NCI-H226 (cell line): ENCODE measurements at places on chromosomes 2 and 18.

GRCh38 chr2:231642631-231643494 lies 50.2 kb downstream of the TEX44 start:
- peak; percentile 99 for DNase-seq

GRCh38 chr18:42141439-42141838 lies 186.4 kb downstream of the PIK3C3 start:
- DNase-seq, result no peak

GRCh38 chr2:77567723-77568122 lies 45.5 kb upstream of the LRRTM4 start:
- DNase-seq, result no peak

GRCh38 chr2:207749873-207750272 lies 19.8 kb downstream of the FZD5 start:
- no peak for DNase-seq

- DNase-seq, result no peak
These were observed 382.8 kb upstream of the HS6ST1 start for GRCh38 chr2:128701418-128701817.

DNA sequence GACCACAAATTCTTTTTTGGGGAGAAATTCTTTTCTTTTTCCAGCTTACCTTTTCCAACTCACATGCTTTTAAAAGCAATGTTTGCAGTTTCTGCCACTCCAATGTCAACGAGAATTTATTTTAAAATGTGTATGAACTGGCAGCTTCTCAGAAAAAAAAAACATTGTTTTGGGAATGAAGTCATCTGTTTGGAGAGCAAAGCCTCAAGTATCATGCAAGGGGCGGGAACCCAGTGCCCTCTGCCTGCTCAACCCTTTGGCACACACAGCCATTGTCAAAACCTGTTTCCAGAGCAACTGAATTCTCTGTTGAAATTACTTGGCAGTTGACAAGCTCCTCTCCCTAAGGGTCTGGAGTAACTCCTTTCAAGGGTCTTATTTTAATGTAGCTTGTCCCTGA lies 128.5 kb downstream of the QPCT start:
- peak; percentile 65 for DNase-seq

DNA sequence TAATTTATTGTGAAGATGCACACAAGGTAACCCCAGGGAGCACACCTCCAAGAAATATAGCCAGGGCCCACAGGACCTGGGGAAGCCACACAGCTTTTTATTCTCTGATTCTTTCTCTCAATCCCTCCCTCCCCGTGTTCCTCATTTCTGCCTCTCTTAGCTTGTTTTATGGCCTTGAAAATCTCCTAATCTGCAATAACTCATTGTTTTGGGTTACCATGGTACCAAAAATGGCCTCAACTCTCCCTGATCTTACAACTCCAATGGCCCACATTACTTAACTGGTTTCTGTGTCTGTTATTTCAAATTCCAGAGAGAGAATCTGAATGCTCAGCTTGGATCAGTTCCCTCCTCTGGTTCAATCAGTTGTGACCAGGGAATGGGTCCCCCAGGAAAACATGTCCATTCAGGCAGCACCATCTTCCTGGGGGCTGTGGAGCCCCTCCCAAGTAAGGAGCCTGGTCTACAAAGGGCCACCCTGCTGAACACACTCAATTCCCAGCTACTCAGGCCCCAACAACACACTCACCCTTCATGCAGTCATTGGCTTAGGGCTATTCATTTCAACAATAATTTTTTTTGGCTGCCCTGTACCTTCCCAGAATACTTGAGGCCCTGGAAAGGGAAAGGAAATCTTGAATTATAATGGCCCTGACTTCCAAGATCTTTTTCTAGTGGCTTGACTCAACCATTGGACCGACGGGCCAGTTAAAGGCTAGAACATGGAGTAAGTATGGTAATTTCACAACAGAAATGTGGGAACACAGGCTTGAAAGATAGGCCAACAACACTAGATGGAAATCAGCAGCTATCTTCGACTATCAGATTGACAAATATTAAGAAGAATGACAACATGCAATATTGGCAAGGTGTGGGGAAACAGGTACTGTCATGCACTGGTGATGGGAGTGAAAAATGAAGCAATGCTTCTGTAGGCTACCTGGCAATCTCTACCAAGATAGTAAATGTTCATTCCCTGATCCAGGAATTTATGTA lies 41.6 kb upstream of the ST3GAL5 start:
- DNase-seq, result no peak

GRCh38 chr18:73707035-73707434 lies 440.6 kb downstream of the FBXO15 start:
- no peak for DNase-seq

GRCh38 chr18:11387880-11388279 lies 221.5 kb upstream of the SLC35G4 start:
- no peak for DNase-seq

DNA sequence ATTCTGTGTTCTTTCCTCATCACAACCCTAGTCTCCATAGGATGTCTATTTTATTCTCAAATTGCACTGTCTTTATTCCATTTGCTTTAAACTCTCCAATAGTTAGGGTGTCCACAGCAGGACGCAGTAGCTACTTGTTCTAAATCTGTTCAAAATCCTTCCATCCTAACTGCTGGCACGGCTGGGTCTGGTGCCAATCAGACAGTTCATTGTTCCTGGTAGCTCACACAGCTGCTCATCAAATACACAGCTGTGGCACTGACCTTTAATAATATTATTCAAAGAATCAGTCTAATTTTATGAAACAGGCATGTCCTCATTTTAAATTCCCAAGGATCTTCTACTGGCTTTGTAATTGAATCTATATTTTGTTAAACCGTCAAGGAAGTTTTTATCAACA lies 59.7 kb upstream of the TMEFF2 start:
- no peak for DNase-seq

DNA sequence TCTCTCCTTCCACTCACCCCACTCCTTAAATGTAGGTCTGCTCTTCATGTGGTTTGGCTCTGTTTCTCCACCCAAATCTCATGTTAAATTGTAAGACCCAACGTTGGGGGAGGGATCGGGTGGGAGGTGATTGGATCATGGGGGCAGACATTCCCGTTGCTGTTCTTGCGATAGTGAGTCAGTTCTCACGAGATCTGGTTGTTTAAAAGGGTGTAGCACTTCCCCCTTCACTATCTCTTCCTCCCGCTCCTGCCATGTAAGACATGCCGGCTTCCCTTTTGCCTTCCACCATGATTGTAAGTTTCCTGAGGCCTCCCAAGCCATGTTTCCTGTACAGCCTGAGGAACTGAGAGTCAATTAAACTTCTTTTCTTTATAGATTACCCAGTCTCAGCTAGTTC lies 1044.5 kb upstream of the POU3F3 start:
- no peak for DNase-seq

DNA sequence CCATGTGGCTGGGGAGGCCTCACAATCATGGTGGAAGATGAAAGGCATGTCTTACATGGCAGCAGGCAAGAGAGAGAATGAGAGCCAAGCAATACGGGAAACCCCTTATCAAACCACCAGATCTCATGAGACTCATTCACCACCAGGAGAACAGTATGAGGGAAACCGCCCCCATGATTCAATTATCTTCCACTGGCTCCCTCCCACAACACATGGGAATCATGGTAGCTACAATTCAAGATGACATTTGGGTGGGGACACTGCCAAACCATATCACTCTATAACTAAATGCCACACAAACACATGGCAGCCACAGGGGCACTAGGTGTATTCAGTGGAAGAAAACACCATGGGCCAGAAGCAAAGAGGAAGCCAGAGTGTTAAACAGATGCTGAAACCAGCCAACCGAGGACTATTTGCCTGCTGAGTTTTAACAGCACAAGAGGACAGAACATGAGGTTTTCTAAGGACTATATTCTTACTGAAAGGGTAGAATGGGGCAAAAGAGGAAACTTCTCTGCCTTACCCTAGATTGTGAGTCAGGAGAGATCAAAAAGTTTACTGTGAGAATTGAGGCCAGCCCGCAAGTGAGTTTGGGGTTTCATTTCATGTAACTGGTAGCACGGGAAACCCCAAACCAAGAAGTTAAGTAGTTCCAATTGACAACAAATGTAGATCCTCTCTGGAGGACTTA lies 49.2 kb downstream of the SIGLEC15 start:
- no peak for DNase-seq

DNA sequence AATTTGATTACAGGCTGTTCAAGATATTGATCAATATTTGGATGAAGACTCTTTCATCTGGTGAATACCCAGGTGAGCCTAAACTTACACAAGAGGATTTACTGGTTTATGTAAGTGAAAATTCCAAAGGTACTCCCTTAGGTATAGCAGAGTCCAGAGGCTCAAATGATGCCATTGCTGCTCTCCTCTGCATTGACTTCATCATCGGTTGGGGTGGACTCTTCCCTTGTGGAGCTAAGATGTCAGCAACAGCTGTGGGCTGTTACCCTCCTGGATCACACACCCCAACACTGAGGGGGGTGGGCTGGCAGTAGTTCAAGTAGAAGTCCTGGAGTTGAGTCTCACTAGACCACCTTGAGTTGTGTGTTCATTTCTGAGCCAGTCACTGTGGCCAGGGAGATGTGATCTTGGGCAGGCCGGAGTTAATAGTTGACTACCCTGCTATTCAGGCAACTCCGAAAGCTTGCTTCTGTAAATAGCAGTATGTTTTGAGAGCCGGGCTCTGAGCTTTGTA lies 236.9 kb downstream of the PTPRM start:
- DNase-seq, result no peak

GRCh38 chr2:119724656-119725485 lies 34.9 kb upstream of the PTPN4 start:
- no peak for DNase-seq
